ENCODE measurements at places on chromosomes 3 and 15. TPM values are rescaled to one million over a fixed set of nuclear protein-coding genes. Genes with fewer than 3 reads are reported as not detected.

Gene PDIA5
- total RNA-seq, result 3.1 TPM

Gene HIGD2B
- 0.47 TPM for total RNA-seq

Gene CSPG5
- 131 TPM for total RNA-seq

Gene TAGLN3
- 151 TPM for total RNA-seq

DNA sequence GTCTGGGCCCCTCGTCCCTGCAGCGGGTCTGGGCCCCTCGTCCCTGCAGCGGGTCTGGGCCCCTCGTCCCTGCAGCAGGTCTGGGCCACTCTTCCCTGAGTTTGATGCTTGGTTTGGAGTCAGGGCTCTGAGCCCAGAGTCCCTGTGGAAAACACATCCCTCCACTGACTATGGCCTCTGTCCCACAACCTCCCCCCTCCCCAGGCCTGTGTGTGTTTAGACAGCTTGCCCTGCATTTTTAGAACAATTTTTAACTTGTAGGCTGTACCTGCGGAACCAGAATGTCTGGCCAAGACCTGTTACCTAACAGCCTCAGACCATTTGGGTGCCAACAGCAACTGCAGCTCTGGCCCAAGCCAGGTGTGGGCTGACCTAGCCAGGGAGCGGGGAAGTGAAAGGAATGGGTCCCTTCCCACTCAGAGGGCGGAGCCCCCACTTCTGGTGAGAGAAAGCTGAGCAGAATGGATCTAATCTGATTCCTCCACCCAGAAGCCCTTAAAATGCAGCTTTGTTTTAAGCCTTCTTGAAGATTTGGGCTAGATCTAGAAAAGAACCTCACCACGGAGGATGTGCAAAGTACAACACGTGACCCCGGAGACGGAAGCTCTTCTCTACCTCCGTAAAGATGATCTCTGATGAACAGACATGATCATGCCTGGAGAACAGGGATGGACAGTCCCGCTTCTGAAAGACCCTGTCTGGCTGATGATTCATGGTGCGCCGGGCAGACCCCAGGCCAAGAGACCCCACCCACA, 60.5 kb upstream of the TFRC start:
- no peak for DNase-seq

- no peak for DNase-seq
Measured at GRCh38 chr15:32096916-32097617, 66.8 kb downstream of the CHRNA7 start.

GRCh38 chr15:55695432-55695831, 47.5 kb downstream of the PRTG start:
- DNase-seq, result no peak

- no peak for DNase-seq
Measured at GRCh38 chr15:92709110-92709790, 53.7 kb upstream of the FAM174B start.

DNA sequence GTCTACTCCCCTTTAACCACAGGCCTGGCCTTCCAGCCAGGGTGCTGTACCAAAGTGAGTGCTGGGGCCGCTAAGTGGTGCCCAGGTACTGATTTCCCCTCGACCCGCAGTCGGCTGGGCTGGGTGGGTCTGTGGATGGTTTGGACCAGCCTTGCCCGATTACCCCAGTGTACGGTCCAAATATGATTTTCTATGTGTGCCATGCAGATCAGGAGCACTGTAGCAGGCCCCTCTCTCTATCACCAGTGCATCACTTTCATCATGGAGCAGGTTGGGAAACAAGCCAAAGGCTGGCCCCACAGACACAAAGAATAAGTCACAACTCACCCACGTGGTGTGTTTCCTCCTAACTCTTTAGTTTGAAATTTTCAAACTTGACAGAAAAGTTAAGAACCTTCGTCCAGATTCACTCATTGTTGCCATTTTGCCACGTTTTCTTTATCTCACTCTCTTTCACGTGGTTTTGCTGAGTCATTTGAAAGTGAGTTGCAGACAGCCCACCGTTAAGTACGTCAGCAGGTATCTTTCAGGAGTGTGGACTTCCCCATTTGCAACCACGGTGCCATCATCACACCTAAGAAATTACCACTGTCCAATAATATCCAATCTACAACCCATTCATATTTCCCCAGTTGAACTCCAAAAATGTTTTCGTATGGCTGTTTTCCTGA, 37.0 kb downstream of the ZNF710 start:
- no peak for DNase-seq

DNA sequence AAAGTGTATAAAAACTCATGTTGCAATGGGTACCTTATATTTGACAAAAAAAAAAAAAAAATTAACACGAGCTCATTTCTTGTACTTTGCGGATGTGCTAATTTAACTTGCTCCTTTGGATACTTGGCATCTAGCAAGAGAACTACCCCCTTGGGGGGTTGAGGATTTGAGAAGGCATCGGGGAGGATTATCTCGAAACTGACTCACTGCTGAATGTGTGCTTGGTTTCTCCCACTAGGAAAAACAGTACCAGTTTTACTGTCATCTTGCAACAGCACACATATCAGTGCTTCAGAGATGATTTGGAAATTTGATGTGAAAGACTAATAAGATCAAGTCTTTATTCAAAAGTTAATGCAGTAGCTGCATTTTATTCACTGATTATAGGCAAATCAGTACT, 891 bp downstream of the EXOG start:
- DNase-seq, result no peak

GRCh38 chr3:67616046-67616445, 38.4 kb downstream of the SUCLG2 start:
- DNase-seq, result no peak

All from occipital lobe (tissue), 3 donors.